ENCODE measurements at places on chromosomes 11 and 22. TPM values are rescaled to one million over a fixed set of nuclear protein-coding genes. Genes with fewer than 3 reads are reported as not detected.

Gene KCNJ1
- not detected for total RNA-seq

Gene IGSF22
- total RNA-seq = 0.23 TPM

Gene SAA4
- total RNA-seq = not detected

Gene NOX4
- total RNA-seq = 2.9 TPM

Gene LDLRAD3
- total RNA-seq = 9.1 TPM

Gene CLTCL1
- total RNA-seq = 6.0 TPM

Gene UBQLNL
- 1.1 TPM for total RNA-seq

Gene IRAG1
- total RNA-seq = 10.7 TPM

GRCh38 chr22:39519681-39520225, 609 bp upstream of the ATF4 start:
- peak; percentile 98 for DNase-seq

GRCh38 chr22:41603873-41604332, 14.3 kb upstream of the PMM1 start:
- DNase-seq = peak; percentile 10

DNA sequence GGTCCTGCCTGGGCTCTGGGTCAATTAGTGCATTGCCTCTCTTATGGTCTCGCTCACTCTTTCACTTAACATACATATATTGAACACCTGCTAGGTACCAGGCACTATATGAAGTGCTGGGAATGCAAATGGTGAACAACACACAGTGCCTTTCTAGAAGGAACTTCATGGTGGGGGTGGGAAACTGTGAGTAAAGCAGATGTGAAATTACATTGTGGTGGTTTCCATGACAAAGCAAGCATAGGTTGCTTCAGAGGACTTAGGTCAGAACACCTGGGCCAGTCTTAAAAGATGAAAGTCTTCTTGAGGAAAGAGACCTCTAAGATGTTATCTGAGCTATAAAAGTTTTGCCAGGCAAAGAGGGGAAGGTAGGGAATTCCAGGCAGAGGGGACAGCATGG, 231.3 kb downstream of the BUD13 start:
- DNase-seq = no peak

DNA sequence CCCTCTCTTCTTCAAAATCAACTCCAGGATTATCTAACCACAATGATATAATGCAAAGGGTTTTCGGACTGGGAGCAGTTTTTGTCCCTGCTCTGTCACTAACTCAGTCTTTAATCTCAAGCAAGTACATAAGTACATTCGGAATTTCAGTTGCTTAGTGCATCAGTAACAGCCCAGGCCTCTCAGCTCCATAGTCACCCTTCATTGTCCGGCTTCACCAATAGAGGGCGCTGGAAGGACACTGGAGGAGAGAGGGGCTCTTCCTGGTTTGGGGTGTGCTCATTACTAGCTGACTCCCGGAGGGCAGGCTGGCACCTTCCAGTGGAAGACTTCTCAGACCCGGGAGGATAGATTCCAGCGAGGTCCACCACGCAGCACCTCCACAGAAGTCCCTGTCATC, 90.4 kb upstream of the PDGFD start:
- no peak for DNase-seq

GRCh38 chr22:49951000-49951677, 9.4 kb upstream of the PIM3 start:
- DNase-seq = no peak

DNA sequence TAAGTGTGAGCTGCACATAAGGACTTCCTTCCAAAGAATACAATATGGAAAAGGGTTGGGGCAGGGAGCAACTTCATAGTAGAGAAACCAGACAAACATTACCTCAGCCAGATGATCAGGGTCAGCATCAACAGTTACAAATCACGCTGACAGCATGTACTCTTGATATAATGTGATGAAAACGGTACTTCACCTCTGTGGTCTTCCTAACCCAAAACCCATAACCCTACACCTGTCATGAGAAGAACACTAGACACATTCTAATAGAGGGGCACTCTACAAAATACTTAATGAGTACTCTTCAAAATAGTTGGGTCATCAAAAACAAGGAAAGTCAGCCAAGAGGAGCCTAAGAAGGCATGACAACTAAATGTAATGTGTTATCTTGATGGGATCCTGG, 43.9 kb downstream of the RRAS2 start:
- DNase-seq = no peak

GRCh38 chr11:133950874-133951326, 5.9 kb downstream of the IGSF9B start:
- DNase-seq = no peak

- DNase-seq = no peak
These were observed 48.2 kb upstream of the OR5P2 start for GRCh38 chr11:7844986-7845385.

- no peak for DNase-seq
These were observed 3.4 kb upstream of the KREMEN1 start for GRCh38 chr22:29069463-29069862.

GRCh38 chr11:41256041-41256440, 203.4 kb downstream of the LRRC4C start:
- DNase-seq = no peak

DNA sequence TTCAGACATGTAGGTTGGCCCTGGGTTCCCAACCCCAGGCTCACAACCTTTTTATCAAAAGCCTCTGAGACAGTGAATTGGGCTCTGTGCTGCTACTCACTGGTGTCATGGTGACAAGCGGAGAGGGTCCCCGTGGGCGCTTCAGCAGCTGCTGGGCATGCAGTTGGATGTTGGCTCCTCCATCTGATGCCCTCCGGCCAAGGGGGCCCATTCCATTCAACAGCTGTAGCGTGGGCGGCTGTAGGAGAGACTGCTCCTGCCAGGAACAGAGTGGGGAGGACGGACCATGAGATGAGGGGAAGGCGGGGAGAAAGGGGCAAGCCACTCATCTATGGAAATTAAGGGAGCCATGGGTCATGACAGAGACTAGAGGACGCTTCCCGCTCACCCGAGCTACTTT, 36.0 kb upstream of the APOA1 start:
- DNase-seq = no peak

- DNase-seq = no peak
These were observed 9.1 kb downstream of the LMF2 start for GRCh38 chr22:50498322-50498890.

- no peak for DNase-seq
These were observed 6.4 kb upstream of the TBC1D10A start for GRCh38 chr22:30332994-30333706.

- DNase-seq = no peak
These were observed 6.8 kb downstream of the NAA40 start for GRCh38 chr11:63945477-63946163.

All from spleen (tissue), 13 donors.